Dermis lymphatic vessel endothelial cell (primary cell): ENCODE measurements at places on chromosomes 3 and 15. TPM values are rescaled to one million over a fixed set of nuclear protein-coding genes. Genes with fewer than 3 reads are reported as not detected.

GATM gene
- 0.43 and 0.52 TPM in 2 replicates for total RNA-seq

DUOXA2 gene
- not detected in 2 replicates for total RNA-seq

SNRK gene
- 158 and 166 TPM in 2 replicates for total RNA-seq

GPR160 gene
- 1.2 TPM in 2 replicates for total RNA-seq

PRSS50 gene
- total RNA-seq: not detected in 2 replicates

SMCO1 gene
- not detected in 2 replicates for total RNA-seq

AMIGO3 gene
- total RNA-seq: not detected in 2 replicates

PLXNA1 gene
- 13.2 and 15.1 TPM in 2 replicates for total RNA-seq

ISL2 gene
- total RNA-seq: 0.65 and 0.69 TPM in 2 replicates

NLGN1 gene
- total RNA-seq: under 0.01 TPM in 2 replicates

FANCD2OS gene
- total RNA-seq: not detected in 2 replicates

HRG gene
- total RNA-seq: not detected in 2 replicates

ZNF80 gene
- not detected in 2 replicates for total RNA-seq

FOXB1 gene
- total RNA-seq: not detected in 2 replicates

CHDH gene
- total RNA-seq: under 0.01 and 0.11 TPM in 2 replicates

AADAC gene
- not detected in 2 replicates for total RNA-seq

SNTN gene
- total RNA-seq: not detected in 2 replicates

FILIP1L gene
- 11.2 and 24.9 TPM in 2 replicates for total RNA-seq

IL17RB gene
- total RNA-seq: under 0.01 TPM in 1 of 2 replicates, not detected in the other

TM4SF1 gene
- 1,157 and 1,890 TPM in 2 replicates for total RNA-seq
